Hypothalamus (tissue), 51 donors: ENCODE measurements at places on chromosomes 4 and X.

DNA sequence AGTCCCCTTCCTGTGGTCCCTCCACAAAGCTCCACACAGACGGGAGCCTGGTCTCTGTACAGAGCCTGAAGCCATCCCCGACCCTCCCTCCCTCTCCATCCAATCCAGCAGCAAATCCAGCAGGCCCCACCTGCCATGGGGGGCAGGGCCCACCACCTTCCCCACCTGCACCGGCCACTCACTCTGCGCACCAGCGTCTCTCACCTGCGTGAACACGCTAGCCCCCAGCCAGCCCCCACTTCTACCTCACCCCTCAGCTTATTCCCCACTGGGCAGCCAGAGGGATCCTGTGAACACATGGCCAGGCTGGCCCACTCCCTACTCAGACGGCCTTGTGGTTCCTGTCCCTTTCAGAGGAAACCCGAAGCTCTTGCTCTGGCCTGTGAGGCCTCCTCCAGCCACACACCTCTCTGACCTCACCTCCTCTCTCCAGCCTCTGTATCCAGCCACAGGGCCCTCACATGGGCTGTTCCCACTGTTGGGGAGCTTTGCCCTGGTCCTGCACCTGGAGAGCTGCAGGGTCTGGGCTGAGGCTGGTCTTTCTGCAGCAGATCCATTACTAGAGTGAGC is 70.9 kb downstream of the WFS1 start:
- no peak for DNase-seq

- no peak for DNase-seq
Measured at GRCh38 chr4:85209161-85209560, 242.7 kb upstream of the WDFY3 start.

DNA sequence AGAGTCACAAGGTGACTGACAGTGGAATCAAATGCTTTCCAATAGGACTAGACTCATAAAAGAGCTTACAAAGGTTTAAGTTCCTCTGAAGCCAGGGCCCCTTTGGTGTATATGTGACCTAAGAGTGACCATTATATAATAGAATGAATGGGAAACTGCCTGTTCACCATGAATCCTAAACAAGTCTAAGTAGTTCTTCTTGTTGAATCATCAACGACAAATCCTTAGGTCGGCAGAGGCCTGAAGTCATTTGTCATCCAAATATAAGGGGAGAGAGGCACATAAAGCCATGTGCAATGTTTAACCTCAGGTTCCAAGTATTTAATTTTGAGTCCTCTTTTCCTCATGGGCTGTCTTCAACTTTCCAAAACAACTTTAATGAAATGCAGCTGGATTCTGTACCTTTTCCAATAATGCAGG is 122.4 kb downstream of the RASL11B start:
- no peak for DNase-seq

GRCh38 chrX:153526801-153527200 is 9.4 kb downstream of the ATP2B3 start:
- no peak for DNase-seq

- no peak for DNase-seq
Measured at GRCh38 chr4:148770377-148770776, 328.2 kb upstream of the NR3C2 start.

DNA sequence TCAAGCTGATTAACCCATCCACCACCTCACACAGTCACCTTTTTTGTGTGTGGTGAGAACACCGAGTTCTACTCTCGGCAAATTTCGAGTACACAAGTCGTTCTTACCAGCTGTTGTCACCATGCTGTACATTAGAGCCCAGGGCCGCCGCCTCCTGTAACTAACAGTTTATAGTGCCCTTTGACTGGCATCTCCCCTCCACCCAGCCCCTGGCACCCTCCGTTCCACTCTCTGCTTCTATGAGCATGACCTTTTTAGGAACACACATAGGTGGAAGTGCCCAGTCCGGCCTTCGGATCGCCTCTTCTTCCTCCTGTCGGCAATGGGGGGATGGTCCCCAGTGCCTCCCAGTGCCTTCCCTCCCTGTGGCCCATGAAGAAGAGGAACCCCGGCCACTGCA is 141.4 kb downstream of the STK32B start:
- DNase-seq: no peak

GRCh38 chr4:120918788-120919187 is 3.7 kb downstream of the PRDM5 start:
- peak; percentile 11 for DNase-seq

DNA sequence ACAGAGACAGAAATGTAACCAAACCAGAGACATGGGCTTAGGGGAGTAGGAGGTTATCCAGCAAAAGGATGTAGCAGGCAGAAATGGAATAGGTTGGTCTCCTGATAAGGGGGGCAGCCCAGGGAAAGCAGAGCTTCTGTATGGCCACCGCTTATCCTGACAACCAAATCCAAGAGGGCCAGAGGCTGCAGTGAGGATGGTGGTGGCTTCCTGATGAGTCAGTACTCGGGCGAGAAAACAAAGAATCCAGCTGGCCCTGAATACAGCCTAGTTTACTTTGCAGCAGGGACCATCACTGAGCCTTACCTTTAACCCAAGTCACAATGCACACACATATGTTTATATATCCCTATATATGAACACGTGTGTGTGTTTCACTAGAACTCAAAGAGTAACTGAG is 129.7 kb upstream of the FTHL17 start:
- no peak for DNase-seq
